GDM1 (cell line): ENCODE measurements at places on chromosomes 12 and 14.

GRCh38 chr12:8689681-8690080, 8.1 kb upstream of the RIMKLB start:
- DNase-seq = no peak

DNA sequence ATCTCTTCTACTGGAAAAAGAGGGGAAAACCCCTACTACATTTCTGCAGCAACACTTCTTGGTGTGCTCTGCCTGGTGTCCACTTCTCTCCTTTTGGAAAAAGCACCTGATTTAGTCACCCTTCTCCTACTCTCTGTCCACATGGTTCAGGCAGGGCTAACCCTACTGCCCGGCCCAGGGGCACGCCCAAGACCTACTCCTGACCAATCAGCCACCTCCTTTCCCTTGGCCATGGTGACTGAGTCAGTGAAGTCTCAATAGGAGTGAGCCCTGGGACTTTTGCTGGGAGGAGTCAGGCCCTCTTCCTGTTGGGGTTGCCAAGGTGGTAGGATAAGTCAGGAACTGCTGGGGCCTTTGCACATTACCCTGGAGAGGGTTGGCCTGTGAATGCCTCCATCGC, 52.5 kb upstream of the MYL2 start:
- DNase-seq = no peak

- DNase-seq = no peak
These were observed 7.0 kb upstream of the FICD start for GRCh38 chr12:108507971-108508642.

DNA sequence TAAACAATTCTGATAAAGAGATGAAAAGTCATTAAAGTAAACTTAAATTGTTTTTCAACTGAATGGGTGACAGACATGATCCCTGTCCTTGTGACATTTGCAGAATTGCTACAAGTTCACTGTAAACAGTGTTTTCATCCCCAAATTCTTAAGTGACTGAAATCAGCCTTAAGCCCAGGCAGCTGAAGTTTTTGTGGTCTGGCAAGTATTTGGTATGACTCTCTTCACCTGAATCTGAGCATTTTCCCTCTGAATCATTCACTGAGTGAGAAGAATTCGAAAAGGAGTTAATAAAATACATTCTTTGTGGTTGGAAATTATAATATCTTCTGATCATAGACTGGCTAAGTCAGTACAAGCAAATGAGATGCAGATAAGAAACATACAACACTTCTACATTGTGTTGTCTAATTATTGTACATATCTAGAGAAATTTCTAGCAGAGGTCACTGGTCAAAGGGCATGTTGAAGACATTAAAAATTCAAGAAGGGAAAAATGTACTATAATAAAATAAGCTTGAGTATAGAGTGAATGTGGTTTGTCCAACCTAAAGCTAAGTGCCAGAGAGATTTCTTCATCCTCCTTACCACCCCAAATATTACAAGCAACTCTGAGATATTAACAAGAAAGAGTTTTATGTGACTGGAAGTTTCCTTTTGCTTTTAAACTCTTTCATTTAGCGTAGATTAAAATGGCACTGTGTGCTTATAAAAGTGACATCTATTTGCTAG, 177.8 kb upstream of the DIO2 start:
- no peak for DNase-seq

- no peak for DNase-seq
These were observed 6.9 kb downstream of the MLEC start for GRCh38 chr12:120693848-120694247.

DNA sequence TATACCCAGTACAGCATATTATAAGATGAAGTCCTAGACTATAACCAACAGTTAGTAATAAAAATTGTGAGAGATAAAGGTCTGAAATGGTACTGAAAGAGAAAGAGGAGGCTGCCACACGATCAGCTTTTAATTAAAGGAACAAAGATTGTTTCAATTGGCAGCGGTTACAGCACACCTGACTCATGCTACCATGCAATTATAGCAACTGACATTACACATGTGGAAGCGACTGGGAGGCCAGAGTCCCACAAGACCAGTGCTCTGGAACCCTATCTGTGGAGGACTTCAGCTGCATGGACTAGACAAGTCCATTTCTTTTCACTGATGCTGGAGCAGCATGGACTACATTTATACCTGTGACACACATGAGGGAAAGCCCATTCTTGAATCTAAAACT, 55.2 kb downstream of the SEL1L start:
- DNase-seq = no peak

GRCh38 chr12:114933428-114934160, 249.6 kb upstream of the TBX3 start:
- DNase-seq = no peak

- no peak for DNase-seq
These were observed 19.1 kb downstream of the ERP29 start for GRCh38 chr12:112032292-112032691.

DNA sequence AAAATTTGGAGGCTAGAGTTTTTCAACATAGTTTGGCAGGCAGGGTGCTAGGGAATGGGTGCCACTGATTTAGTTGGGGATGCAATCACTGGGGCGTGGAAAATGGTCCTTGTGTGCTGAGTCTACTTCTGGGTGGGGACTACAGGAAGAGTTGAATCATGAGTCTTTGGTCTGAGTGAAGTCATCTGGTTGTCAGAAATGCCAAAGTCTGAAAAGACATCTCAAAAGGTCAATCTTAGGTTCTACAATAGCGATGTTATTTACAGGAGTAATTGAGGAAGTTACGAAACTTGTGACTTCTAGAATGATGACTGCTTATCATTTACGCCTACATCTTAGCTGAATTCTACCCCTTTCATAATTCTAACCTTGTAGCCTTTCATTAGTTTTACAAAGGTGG, 209.1 kb downstream of the NUBPL start:
- no peak for DNase-seq

GRCh38 chr12:7129872-7130691, at the start of gene CLSTN3:
Gene CLSTN3, plus strand, starts transcription at chr12:7130371. Its CDS starts 278 bp downstream, at chr12:7130649.
- DNase-seq = peak; percentile 82

- no peak for DNase-seq
These were observed 1.1 kb downstream of the PAPOLA start for GRCh38 chr14:96503306-96503679.

- no peak for DNase-seq
These were observed 80.1 kb downstream of the ANO2 start for GRCh38 chr12:5864972-5865371.

GRCh38 chr12:99911081-99911480, 73.7 kb downstream of the ANKS1B start:
- no peak for DNase-seq

DNA sequence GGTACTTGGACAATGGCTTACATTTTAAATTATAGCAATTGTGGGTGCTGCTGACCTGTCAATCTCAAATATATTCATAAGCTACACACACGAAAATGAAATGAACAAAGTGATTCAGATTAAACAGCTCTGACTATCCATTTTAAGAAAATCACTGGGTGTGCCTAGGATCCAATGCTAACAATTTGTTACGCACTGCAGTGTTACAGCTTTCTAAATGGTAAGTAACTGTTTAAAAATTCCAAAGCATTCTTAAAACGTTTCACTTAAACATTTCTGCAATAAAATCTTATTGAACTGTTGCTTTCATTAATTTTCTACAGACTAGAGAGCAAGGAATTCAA, 18.9 kb downstream of the LMO3 start:
- DNase-seq = no peak

DNA sequence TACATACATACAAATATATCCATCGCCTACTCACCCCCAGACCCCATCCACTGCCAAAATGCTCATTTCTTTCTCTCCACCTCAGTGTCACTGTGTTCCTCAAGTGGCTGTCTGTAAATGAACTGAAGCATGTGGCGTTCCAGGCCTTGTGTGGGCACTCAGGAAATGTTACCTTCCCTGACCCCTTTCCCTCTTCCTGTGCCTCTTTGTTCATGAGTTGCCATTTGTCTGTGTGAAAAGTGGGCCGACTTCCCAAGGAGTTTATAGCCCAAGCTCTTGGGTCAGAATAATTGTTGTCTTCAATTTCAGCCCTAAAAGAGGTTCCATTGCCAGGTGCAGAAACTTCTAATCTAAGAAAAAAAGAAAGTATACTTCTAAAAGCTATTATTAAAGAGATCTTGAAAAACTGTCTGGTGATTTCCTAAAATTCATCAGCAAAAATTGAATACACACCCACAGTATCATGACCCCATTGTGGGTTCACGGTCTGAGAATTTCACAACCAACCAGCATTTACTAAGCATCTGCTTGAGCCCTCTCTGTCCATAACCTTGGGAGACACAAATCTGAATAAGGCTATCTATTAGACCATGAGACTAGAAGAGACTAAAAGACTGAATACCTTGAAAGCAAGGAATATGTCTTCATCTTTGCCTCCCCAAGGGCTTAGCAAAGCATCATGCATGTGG, 201.4 kb upstream of the EEA1 start:
- DNase-seq = no peak

- DNase-seq = no peak
These were observed 30.4 kb upstream of the BEGAIN start for GRCh38 chr14:100617410-100618317.

- DNase-seq = no peak
These were observed 303.6 kb upstream of the GARIN6 start for GRCh38 chr12:99343960-99344359.

DNA sequence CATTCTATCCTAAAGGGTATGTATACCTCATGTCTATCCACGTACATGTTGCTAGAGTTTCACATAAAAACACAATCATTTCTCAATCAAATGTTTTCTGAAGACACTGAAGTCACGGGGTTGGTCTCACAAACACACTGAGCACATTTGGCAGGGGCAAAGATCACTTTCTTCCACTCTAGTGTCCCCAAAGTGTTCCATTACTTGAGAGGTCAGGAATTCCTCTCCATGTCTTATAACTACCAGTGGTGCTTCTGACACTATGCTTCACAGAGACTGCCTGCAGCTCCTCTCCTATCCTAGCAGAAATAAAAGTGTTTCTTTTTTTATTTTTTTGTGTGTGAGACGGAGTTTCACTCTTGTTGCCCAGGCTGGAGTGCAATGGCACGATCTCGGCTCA, 19.1 kb downstream of the ZFYVE1 start:
- no peak for DNase-seq

- DNase-seq = no peak
These were observed 66.8 kb downstream of the SPATA7 start for GRCh38 chr14:88452231-88452630.

DNA sequence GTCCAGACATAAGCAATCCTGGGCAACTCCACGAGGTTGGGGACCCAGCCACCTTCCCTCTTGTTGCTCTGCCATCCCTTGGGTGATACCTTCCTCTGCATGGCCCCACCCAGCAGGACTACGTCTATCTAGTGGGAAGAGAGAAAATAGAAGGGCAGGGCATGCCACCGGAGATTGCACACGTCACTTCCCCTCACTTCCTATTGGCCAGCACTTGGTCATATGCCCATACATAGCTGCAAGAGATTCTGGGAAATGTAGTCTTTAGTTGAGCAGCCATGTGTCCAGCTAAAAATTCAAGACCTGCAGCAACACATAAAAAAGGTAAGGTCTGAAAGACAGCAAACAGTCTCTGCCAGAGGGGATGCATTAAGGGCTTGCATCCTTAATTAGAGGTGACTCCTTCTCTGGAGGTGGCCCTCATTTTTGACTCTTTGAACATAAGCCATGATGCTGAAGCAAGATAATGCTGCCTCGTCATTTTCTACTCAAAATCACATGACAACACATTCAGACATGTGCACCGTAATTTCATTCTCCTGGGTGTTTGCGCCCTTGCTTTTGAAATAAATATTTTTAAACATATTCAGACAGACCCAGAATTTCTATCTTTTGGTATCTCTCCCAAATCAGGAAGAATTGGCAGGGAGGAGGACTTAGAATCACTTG, 91.8 kb upstream of the PWP1 start:
- no peak for DNase-seq

- no peak for DNase-seq
These were observed 29.7 kb downstream of the TMCC3 start for GRCh38 chr12:94620621-94621020.

GRCh38 chr12:76879710-76880518, 1.1 kb upstream of the CSRP2 start:
- no peak for DNase-seq

DNA sequence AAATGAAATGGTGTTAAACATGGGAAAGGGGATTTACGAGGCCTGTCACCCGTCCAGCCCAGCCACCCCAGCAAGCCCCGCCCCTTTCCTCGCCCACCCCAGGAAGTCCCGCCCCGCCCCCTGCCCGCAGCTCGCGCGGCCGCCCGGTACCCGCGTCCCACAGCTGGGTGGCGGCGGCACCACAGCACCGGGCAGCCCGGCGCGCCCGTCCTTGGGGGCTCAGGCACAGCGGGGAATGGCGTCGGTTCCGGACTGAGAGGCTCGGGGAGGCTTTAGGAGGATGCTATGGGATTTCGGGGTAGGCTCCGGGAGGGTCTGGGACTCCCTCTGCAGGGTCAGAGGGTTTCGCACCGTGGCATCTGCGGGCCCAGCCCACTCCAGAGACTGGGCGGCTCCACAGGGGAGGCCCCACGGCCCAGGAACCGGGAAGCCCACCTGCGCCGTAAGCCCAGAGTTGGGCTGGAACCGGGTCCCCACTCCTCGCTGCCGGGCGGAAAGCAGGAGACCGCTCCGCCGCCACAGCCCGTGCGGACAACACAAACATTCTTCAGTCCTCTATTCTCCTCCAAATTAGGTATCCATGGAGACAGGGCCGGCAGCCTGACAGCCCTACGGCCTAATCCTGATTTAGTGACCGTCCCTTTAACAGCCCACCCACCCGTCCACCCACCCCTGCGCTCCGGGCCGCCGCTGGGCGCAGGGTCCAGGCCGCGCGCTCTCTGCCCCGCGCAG, 1.4 kb downstream of the FIGNL2 start:
- DNase-seq = no peak

DNA sequence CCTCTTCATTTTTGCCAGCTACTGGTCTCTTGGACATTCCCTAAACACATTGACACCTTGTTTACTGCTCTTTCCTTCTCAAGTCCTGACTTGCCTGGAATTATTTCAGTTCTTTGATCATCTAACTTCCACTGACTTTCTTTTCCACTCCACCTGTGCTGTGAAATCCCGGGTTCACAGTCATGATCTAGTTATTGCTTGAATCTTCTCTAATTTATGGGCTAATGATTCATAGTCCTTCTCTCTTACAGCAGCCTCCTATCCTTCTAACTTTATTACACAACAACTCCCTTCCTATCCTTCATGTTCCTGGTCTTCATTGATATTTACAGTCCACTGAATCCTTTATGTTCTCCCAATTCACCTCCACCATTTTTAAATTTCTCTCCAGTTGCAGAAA, 260.1 kb downstream of the C12orf75 start:
- DNase-seq = no peak

DNA sequence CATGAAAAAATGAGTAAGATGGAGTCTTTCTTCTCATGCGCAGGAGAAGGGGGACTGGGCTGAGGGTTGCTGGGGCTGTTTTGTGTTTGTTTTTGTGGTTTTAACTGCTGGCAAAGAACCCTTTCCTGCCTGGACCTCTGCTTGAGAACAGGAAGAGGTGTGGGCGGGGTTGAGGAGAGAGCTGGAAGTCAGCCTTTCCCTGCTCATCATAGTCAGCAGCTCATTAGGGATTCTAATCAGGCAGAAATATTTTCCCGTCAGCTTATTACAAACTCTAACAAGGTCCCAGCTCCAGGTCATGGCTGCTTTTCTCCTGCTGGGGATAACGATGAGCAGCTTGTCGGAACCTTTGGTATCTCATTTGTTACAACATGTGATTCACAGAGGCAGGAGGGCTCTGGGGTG, 185.0 kb upstream of the NRXN3 start:
- no peak for DNase-seq
